D721Med (cell line): ENCODE measurements at places on chromosomes 16 and 17.

DNA sequence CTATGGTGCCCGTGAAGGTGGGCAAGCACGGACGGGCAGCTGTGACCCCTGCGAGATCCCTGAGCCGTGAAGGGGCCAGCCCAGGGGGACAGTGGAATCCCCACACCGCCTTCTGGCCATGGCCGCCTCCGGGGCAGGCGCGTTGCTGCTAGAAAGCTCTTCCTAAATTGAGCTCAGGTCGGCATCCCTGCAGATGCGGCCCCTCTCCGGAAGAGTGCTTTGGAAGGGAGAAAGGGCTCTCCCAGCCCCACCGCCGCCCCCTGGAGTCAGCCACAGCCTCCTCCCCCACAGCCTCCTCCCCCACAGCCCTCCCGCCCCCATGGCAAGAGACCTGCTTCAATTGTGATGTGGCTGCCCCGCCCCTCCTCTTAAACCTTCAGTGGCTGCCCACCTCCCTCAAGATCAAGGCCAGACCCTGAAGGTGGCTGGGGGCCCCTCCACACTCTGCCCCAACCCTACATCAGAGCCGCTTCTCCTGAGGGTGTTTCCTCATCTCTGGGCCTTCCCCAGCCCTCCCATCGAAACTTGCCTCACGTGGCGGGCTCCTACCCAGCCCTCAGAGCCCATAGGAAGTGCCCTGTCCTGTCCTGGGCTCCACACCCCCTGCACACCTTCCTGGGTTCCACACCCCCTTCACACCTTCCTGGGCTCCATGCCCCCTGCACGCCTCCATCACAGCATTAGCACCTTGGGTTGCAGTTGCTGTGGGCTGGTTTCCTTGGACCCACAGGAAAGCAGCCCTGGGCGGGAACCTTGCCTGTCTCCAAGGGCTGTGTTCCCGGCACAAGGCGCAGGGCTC is 5.5 kb upstream of the CBFA2T3 start:
- DNase-seq, result no peak

- no peak for DNase-seq
Measured at GRCh38 chr16:30903596-30903995, 7.2 kb downstream of the CTF1 start.

- DNase-seq, result no peak
Measured at GRCh38 chr16:88784074-88784855, 755 bp downstream of the PIEZO1 start.

DNA sequence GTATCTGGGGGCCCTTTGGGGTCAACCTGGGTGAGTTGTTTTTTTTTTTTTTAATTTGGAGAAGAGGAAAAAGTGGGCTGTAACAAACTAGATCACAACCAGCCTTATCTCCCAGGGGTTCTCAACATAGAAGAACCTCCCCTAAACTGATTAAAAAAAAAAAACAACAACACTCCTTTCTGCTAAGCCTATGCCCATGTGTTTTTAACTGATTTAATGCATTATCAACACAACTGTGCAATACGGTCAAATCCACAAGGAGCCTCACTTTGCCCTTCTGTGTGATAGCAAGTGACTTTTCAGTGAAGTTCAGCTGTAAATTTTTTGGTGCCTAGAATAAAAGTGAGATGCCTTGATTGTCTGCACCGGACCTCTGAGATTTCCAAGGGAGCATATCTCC is 646 bp downstream of the MYH11 start:
- DNase-seq, result no peak

DNA sequence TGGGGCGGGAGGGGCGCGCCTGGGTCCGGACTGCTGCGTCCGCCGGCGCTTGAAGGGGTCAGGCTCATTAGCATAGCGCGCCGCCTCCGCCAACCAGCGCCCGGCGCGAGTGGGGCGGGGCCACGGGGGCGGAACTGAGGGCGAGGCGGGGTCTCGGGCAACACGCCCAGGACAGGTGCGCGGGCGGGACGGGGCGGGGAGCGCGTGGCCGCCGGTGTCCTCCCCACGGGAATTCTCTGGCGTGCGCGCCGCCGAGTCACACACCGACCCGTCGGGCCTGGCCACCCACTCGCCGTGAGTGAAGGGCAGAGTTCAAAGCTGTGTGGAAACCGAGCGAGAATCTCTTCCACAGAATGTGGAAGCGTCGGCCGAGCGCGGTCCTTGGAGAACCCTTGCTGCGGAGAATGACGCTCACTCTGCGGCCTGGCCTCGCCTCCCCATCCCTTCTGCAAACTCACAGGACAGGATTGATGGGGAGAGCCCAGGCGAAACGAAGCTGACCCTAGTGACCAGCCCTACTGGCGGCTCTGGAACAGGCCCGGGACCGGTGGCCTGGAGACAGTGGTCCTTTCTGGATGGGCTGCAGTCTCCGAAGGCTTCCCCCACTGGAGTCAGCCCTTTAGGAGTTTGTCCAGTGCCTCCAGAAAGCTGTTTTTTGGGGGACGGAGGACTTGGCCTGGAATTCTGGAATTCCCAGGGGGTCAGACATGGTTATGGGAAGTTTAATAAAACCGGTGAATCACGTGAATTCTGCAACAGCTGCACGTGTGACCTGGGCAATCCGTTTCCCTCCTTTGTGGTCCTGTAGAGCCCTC is at the start of gene SNAI3:
Gene SNAI3, minus strand, starts transcription at position 69 of the 815 bp plus-strand sequence. CDS start 101 bp downstream, outside the sequence.
- peak; percentile 64 for DNase-seq

- no peak for DNase-seq
Measured at GRCh38 chr16:4295581-4295980, 20.3 kb upstream of the GLIS2 start.

GRCh38 chr17:66381701-66382362 is 79.4 kb downstream of the PRKCA start:
- DNase-seq, result no peak

DNA sequence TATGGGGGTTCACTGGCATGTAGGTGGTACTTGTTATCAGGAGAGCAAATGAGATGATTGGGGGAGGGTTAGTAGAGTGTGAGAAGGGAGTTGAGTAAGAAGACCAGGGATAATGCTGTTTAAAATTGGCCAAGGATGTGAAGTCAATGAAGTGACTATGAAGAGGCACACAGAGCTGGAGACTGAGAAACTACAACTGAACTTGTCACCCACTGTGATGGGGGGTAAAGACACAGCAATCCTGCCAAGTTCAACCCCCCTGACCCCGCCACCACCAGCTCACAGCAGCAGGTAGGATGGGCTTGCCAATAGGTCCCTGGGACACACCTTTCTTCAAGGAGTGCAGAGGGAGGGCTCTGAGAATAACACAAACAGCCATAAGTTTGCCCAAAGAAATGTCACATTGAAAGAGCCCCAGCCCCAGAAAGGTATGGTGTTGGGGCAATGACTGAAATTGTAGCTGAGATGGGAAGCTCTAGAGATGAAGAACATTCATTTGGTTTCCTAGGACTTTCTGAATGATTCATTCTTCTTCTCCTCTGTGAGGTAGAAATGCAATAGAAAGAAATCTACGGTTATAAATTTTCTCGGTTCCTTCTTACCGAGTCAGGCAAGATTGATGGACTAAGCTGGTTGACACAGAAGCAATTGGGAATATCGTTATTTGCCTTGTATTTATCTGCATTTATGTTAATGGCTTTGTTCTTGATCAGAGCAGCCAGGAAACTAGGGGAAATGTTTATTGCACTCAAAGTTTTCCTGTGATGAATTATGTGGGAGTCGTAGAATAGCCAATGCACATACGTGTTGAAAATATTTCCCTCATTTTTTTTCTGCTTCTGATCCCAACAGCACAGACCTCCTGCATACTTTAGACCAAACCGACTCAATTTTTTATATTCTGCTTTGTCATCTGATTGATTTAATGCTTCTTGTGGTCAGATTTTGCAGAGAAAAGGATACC is 595.2 kb upstream of the CDH11 start:
- DNase-seq, result no peak

GRCh38 chr17:64278614-64279013 is 15.6 kb upstream of the TEX2 start:
- DNase-seq, result no peak

GRCh38 chr16:66481943-66482390 is 54.9 kb downstream of the BEAN1 start:
- no peak for DNase-seq

DNA sequence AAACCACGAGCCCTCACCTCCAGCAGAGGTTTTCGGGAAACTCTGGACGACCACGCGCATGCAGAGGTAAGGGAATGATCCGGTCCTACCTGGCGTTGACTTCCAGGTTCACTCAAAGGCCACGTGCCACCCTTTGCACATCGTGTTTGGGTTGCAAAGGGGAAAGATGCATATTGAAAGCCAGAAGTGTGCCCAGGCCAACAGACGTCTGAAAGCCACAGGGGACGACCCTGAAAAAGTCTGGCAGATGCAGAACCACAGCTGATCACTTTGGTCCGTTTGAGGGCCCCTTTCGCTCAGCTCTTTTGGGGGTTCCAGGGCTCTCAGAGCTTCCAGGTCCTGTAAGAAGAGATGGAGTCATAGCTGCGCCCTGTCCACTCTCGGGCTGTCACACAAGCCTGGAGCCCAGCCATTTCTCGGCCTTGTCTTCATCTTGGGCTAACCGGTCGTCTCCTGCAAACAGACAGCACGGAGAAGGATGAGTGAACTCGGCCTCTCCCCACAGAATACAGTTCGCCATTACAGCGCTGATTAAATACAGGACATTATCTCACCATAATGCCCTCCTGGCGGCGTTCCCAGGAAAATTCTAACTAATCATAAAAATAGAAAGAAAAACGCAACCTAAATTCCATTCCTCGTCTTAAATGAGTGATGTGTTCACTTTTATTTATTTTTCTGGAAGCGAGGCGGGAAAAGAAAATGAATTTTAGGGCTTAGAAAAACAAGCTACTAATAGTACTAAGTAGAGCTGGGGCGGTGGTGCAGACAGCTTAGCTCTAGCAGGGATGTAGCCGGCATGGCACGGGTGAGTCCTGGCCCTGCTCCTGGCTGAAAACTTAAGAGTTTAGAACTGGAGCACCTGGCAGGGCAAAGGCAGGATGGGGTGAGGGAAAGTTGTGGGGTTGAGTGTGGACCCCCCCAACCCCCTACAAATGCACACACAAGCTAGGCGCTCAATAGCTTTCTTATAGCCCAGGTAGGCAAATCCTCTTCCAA is 45.5 kb upstream of the ZFHX3 start:
- no peak for DNase-seq

GRCh38 chr16:57069053-57069452 is 23.3 kb upstream of the CPNE2 start:
- no peak for DNase-seq

GRCh38 chr16:4328046-4328781 is 12.3 kb downstream of the GLIS2 start:
- DNase-seq, result no peak

GRCh38 chr16:83717814-83718213 is 90.0 kb upstream of the HSBP1 start:
- no peak for DNase-seq

DNA sequence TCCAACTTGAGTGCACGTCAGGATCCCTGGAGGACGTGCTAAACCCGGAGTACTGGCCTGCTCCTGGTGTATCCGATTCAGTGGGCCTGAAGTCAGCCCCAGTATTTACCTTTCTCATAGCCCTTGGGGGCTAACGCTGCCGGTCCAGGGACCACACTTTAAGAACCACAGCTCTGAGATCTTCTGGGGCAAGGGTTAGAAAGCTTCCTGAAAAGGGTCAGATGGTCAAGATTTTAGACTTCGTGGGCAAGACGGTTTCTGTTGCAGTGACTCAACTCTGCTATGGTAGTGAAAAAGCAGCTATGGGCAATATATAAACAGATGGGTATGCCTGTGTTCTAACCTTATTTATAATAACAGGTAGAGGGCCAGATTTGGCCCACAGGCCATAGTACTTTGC is 14.6 kb upstream of the USP10 start:
- no peak for DNase-seq

DNA sequence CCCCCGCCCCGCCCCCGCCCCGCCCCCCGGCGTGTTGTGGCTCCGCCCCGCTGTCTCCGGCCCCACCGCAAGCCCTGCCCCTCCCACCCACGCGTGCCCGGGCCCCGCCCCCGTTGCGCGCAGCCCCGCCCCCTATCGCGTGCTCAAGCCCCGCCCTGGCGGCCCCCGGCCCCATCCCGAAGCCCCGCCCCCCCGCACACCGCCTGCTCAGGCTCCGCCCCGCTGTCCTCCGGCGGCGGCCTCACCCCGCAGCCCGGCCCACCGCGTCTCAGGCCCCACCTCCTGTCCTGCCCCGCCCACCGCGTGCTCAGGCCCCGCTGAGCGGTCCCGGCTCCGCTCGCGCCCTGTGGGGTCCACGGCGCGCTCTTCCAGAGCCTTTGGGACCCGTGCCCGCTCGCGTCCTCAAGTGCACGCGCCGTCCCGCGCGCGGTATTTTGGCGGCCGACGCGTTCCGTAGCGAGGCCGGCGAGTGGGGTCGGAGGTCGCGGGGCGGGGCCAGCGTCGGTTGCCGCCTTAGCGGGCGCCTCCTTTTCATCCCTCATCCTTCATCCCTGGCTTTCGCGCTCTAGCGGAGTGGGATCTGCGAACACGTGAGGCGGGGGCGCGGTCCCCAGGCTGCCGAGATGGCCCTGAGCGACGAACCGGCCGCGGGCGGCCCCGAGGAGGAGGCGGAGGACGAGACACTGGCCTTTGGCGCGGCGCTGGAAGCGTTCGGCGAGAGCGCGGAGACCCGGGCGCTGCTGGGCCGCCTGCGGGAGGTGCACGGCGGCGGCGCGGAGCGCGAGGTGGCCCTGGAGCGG is at the start of gene TBCD:
Gene TBCD, plus strand, starts transcription at position 495 of the 800 bp plus-strand sequence. Its CDS starts 129 bp downstream, at position 624.
- DNase-seq, result peak; percentile 78

DNA sequence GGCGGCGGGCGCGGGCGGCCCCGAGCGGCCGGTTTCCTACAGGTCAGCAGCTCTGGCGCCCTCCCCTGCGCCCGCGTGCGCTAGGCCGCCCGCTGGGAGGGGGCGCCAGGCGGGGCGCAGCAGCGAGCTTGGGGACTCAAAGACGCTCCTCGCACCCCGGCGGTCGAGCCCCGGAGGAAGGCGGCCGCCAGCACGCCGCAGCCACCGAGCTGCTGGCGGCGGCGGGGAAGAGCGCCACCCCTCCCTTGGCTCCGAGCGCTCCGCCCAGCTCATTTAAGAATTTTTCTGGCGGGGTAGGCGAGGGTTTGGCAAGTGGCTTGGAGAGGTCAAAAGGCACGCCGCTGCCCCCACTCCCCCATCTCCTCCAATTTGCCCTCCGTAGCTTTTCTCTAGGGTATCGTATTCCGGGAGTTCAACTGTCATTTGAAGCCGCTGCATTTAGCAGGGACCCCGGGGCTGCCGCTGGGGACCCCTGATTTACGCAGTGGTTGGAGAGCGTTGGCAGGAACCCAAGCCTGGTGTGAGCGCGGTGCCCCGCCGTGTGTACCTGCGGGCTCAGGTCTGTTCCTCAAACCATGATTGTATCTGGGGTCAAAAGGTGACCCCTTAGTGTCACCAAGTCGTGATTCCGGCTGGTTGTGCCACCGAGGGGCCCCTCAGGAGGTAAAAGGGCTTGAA is 59.5 kb upstream of the GSE1 start:
- no peak for DNase-seq
